HEK293T (cell line): ENCODE measurements at places on chromosomes 11 and 22.

- no peak for DNase-seq
Observed at GRCh38 chr11:63530021-63530420, 6.6 kb upstream of the PLAAT4 start.

- no peak for DNase-seq
Observed at GRCh38 chr11:126008956-126009355, 53.7 kb downstream of the CDON start.

GRCh38 chr11:91188484-91188883, 965.6 kb upstream of the CHORDC1 start:
- no peak for DNase-seq

- no peak for DNase-seq
Observed at GRCh38 chr22:20431511-20432192, 6.0 kb downstream of the SCARF2 start.

GRCh38 chr11:134360050-134360835, 28.5 kb downstream of the GLB1L2 start:
- DNase-seq: peak; percentile 94

DNA sequence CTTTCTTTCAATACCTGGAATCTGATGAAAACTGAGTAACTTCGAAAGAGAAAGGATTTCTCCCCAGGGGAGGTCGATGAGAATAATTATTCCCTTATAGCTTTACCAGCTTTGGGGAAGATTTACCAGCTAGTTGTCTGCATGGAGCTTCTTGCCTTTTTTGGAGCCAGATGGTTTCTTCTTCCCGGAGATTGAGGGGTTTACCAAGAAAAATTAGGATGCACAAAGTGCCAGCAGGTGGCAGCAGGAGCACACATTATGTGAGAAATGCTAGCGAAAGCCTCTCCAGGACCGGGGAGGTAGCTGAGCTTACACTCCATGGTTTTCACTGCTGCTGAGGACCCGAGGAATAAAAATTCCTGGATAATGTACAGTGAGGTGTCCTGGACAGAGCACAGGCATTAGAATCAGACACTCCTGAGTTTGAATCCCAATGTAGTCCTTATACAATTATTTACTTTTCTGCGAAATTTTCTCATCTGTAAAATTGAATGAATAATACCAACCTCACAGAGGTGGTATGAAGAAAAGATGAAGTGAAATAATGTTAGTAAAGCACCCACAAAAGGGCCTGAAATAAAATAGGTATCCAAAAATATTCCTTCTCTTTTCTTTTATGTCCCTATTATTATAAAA, 46.0 kb upstream of the PARVA start:
- peak; percentile 73 for DNase-seq

- DNase-seq: no peak
Observed at GRCh38 chr11:16167706-16168487, 188.4 kb downstream of the SOX6 start.

DNA sequence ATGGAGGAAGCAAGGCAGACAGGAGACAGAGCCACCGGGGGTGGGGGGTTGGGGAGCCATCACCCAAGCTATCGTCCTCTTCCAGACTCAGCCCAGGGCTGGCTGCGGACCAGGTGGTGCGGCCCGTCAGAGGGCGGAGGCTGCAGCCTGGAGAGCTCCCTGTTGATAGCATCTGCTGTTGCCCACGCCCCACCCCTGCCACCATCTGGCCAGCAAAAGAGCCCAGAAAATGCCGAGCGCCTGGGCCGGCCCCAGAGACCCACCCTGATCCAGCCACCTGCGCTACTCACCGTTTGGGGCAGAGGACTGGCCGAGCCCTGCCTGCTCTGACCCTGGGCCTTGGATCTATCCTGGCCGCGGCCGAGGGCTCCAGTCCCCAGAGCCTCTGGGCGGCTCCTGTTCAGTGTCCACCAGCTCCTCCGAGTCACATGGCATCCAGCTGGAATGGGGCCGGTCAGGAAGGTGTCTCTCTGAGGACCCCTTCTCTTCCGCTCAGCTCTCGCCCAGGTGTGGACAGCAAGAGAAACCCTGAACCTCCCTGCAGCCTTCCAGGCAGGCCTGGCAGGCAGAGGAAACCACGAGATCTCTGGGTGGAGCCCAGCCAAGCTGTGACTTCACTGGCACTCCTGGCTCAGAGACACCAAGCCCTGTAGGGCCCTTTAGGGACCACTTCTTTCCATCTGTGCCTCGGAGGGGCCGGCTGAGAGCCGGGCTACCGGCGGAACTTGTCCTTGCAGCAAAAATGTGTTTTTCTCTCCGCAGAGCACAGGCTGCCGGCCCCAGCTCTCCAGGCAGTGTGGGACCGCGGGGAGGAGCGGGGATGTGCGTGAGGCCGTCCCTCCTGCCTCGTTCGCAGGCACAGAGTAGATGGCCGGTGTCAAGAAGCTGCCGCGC, at the start of gene MRGPRE:
Gene MRGPRE (minus strand): TSS at position 567 of the 894 bp plus-strand sequence. CDS start 3,618 bp downstream, outside the sequence.
- no peak for DNase-seq
